ENCODE measurements at places on chromosomes 16 and 17. TPM values are rescaled to one million over a fixed set of nuclear protein-coding genes. Genes with fewer than 3 reads are reported as not detected.

PRSS27 gene
- 2.0 TPM for total RNA-seq

CCDC144A gene
- 8.4 TPM for total RNA-seq

MAP2K4 gene
- 65.6 TPM for total RNA-seq

KCTD19 gene
- 0.44 TPM for total RNA-seq

HIC1 gene
- 38.4 TPM for total RNA-seq

ZNF423 gene
- total RNA-seq = 35.2 TPM

G6PC3 gene
- 28.3 TPM for total RNA-seq

ITGB3 gene
- total RNA-seq = 18.4 TPM

SLC38A8 gene
- 6.6 TPM for total RNA-seq

TEKT5 gene
- total RNA-seq = 0.44 TPM

MAPT gene
- total RNA-seq = 41.3 TPM

ZNF469 gene
- 11.7 TPM for total RNA-seq

DPEP3 gene
- total RNA-seq = not detected

TMC7 gene
- 3.1 TPM for total RNA-seq

KRT32 gene
- not detected for total RNA-seq

MYH13 gene
- 5.9 TPM for total RNA-seq

SMIM5 gene
- total RNA-seq = 3.5 TPM

EVI2A gene
- 2.3 TPM for total RNA-seq

LPO gene
- total RNA-seq = 0.44 TPM

ABCA5 gene
- total RNA-seq = 84.1 TPM

KIF19 gene
- 18.6 TPM for total RNA-seq

ASPHD1 gene
- 4.8 TPM for total RNA-seq

ACOX1 gene
- total RNA-seq = 75.3 TPM

PPP1R9B gene
- 36.4 TPM for total RNA-seq

CD300LB gene
- total RNA-seq = 0.71 TPM

TTLL6 gene
- 1.6 TPM for total RNA-seq

ANKRD13B gene
- 22.0 TPM for total RNA-seq

ENPP7 gene
- total RNA-seq = not detected

VPS9D1 gene
- 12.1 TPM for total RNA-seq

PMFBP1 gene
- total RNA-seq = 3.1 TPM

SEZ6L2 gene
- 37.9 TPM for total RNA-seq

IL34 gene
- 11.3 TPM for total RNA-seq

CEP20 gene
- total RNA-seq = 51.2 TPM

KRT31 gene
- total RNA-seq = not detected

CCL13 gene
- not detected for total RNA-seq

HSD17B1 gene
- 1.1 TPM for total RNA-seq

TBC1D3H gene
- not detected for total RNA-seq

UTS2R gene
- total RNA-seq = 3.2 TPM

MEIOC gene
- 1.5 TPM for total RNA-seq

B3GNT9 gene
- total RNA-seq = 26.2 TPM

SYT17 gene
- total RNA-seq = 10.2 TPM

TIMP2 gene
- total RNA-seq = 119 TPM

BAIAP3 gene
- total RNA-seq = 9.3 TPM

RNF167 gene
- total RNA-seq = 35.5 TPM

TP53TG3 gene
- not detected for total RNA-seq

CLDN7 gene
- total RNA-seq = 14.3 TPM

PRSS8 gene
- total RNA-seq = 6.2 TPM

KIF1C gene
- total RNA-seq = 32.3 TPM

PPP1R1B gene
- 10.2 TPM for total RNA-seq

MYH8 gene
- 63.4 TPM for total RNA-seq
